ENCODE measurements at places on chromosomes 12 and 14.

- DNase-seq = peak; percentile 87
These were observed 171.2 kb downstream of the ZFP36L1 start for GRCh38 chr14:68621400-68622365.

DNA sequence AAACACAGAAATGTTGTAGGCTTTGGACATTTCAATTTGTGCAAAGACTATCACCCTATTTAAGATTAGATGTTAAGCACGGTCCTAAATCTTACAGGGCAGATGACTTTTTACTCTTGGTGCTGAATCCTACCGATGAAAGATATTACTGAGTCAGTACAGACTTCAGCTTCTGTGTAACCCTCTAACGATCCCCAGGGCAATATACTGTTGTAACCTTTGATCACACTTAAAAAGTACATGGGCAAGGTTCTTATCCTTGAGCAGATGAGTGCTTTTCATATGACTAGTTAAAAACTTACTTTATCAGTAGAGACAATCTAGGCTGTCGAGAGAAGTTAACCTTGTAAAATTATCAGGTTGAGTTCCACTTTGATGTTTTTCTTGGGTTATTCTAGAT, 22.5 kb downstream of the PDE3A start:
- no peak for DNase-seq

- DNase-seq = no peak
These were observed 83.7 kb downstream of the NOC4L start for GRCh38 chr12:132227782-132228475.

DNA sequence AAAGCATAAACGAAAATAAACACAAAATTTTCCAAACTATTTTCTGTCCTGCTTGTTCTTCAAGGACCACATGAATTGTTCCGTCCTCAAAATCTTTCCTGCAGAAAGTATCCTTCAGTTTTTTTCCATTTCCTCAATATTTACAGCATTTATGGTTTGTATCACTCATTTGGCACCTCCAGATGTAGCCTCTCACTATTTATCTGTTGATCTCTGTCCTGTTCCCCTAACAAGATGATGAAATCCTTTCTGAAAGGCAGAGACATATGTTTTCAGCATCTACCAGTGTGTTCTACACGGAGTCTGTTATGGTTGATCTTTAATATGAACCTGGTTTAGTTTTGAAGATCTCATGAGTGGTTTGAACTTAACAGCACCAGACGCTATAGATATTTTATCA, 490.2 kb downstream of the NELL2 start:
- DNase-seq = no peak

GRCh38 chr12:23482571-23482970, 466.9 kb downstream of the SOX5 start:
- no peak for DNase-seq

GRCh38 chr12:72453550-72453949, 181.4 kb downstream of the TRHDE start:
- no peak for DNase-seq

- no peak for DNase-seq
These were observed 179.8 kb upstream of the NRXN3 start for GRCh38 chr14:77990337-77990736.

GRCh38 chr12:131578828-131579470, 131.9 kb upstream of the SFSWAP start:
- DNase-seq = no peak

- DNase-seq = no peak
These were observed 9.1 kb downstream of the SINHCAF start for GRCh38 chr12:31316891-31317290.

- DNase-seq = no peak
These were observed 175.1 kb upstream of the SLC38A2 start for GRCh38 chr12:46547421-46548354.

GRCh38 chr12:52740584-52740983, 36.6 kb downstream of the KRT76 start:
- no peak for DNase-seq

GRCh38 chr12:76628745-76629144, 69.2 kb upstream of the OSBPL8 start:
- DNase-seq = no peak

DNA sequence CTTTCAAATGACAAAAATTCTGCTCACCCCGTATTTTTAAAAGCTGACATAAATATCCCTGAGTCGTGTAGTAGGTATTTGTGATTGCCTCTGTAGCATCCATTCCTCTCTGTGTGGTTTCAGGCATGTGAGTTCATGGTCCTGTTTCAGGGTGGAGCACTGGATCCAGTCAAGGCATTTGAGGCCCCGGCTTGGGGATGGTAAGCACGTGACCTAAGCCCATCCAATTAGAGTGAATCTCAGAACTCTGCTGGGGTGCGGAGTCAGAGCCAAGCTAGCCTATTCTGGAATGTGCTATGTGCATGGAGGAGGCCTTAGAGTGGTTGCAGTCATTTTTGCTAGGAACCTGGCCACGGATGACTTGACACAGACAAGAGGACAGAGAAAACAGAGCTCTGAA, 4.3 kb upstream of the CSRP2 start:
- no peak for DNase-seq

- DNase-seq = peak; percentile 83
These were observed 180.8 kb downstream of the ADCK1 start for GRCh38 chr14:77980475-77981321.

DNA sequence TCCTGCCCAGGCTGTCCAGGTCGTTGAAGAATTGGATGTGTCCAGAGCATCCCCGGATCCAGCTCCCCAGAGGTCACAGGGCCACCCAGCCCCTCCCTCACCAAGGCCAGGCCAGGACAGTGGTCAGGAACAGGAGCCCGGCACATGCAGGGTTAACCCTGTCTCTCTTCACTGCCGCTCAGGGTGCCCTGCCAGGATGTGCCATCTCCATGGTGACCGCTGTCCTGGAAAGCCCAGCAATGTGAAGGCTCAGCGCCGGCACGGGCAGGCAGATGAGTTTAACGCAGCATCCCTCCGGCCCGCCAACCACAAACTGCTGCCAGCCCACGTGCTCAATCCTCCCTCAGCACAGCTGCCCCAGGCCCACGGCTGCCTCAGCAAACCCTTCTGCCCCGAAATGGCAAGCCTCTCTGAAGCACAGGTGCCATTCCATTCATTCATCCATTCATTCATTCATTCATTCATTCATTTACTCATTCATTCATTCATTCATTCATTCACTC, 4.4 kb downstream of the TMEM179 start:
- DNase-seq = no peak

- DNase-seq = no peak
These were observed 195.3 kb upstream of the IGF1 start for GRCh38 chr12:102675672-102676071.

- no peak for DNase-seq
These were observed 52.8 kb downstream of the PPFIBP1 start for GRCh38 chr12:27576667-27577347.

DNA sequence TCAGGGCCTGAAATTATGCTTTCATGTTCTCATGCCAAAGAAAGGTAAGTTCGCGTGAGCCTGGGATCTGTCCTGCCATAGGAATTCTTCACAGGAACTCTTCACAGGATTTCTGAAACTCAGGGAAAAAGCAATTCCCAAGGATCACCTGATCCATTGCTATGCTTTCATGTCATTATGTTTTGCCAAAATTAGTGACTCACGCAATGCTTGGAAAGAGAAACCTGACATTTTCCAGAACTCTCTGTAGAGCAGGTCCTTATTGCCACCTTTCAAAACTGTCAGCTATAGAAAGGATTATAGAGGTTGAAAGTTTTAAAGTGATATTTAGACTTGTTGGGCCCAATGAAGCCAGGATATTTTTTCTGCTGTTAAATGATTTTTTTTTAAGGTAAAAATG, 6.3 kb upstream of the KCNJ8 start:
- DNase-seq = peak; percentile 45

DNA sequence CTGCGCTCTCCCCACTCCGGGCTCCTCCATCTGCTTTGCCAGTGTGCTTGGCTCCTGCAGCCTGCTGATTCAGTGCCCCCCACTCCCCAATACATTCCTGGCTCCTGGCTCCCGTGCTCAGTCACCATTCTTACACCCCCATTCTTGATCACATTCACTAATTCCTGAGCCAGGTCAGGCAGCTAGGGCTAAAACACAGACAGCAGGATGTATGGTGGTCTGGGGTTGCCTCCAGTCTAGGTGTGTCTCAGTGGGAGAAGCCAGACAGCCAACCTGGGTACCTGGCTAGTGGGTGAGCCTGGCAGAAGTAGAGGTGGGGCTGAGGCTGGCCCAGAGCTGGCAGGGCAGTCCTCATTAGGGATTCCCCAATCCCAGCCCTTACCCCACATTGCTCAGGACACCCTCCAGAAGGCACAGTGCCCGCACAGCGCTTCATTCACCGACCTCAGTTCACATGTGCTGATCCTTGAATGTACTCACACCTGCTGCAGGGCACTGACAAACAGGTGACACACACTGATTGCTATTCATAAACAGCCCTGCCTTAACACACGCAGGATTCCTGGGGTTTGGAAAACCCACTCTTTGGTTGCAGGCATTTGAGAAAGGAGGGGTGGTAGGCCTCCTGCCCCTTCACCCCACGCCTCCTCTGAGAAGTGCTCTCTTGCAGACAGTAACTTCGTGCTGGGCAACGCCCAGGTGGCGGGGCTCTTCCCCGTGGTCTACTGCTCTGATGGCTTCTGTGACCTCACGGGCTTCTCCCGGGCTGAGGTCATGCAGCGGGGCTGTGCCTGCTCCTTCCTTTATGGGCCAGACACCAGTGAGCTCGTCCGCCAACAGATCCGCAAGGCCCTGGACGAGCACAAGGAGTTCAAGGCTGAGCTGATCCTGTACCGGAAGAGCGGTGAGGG, 1.7 kb downstream of the KCNH3 start:
- no peak for DNase-seq

DNA sequence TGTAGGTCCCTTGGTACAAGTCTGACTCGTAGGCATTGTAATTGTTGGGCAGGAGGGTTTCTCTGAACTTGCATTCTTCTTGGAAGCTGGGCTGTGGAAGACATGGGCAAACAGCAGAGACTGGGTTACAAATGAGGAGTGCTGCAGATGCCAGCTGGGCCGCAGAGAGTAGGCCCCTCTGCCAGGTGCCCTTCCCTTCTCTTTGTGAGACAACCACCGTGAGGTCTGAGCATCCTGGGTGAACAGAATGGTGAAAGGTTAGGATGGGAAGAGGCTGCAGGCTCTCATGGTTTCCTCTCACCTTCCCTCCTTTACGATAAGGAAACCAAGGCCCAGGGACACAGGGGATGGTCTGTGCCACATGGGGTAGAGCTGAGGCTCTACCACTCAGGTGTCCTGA, 11.3 kb downstream of the FGF6 start:
- DNase-seq = no peak

DNA sequence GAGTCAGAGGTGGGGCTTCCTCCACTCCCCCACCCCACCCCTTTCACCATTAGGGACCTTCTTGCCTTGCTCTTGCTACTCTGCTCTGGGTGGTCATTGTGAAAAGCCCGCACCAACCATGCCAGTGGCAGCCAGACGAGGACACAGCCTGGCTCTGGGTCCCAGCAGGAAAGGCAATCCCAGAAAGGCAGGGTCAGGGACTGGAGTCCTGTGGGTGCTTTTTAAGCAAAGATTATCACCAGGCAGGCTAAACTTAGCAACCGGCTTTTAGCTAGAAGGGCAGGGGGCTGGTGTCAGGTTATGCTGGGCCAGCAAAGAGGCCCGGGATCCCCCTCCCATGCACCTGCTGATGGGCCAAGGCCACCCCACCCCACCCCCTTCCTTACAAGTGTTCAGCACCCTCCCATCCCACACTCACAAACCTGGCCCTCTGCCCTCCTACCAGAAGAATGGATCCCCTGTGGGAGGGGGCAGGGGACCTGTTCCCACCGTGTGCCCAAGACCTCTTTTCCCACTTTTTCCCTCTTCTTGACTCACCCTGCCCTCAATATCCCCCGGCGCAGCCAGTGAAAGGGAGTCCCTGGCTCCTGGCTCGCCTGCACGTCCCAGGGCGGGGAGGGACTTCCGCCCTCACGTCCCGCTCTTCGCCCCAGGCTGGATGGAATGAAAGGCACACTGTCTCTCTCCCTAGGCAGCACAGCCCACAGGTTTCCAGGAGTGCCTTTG, 1.2 kb upstream of the GAPDH start:
- DNase-seq = peak; percentile 65

- no peak for DNase-seq
These were observed 128.4 kb upstream of the NCOR2 start for GRCh38 chr12:124695861-124696260.

GRCh38 chr12:121239351-121240061, 29.6 kb downstream of the P2RX4 start:
- no peak for DNase-seq

DNA sequence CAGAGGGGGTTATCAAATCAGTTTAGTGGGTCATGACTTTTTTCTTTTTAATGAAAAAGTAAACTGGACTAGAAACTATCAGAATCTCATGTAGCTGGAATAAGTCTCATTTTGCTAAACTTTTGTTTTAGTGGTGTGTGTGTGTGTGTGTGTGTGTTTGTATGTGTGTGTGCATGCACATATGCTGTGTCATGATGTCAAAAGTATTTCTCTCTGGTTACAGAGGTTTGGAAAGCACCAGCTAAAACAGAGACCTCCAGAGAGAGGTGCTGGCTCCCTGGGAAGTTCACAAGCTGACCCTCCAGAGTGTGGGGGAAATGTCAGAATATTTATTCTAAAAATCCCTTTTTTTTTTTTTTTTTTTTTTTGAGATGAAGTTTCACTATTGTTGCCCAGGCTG, 114.7 kb downstream of the LGMN start:
- DNase-seq = no peak

GRCh38 chr12:132838410-132839080, 9.9 kb upstream of the GOLGA3 start:
- no peak for DNase-seq

DNA sequence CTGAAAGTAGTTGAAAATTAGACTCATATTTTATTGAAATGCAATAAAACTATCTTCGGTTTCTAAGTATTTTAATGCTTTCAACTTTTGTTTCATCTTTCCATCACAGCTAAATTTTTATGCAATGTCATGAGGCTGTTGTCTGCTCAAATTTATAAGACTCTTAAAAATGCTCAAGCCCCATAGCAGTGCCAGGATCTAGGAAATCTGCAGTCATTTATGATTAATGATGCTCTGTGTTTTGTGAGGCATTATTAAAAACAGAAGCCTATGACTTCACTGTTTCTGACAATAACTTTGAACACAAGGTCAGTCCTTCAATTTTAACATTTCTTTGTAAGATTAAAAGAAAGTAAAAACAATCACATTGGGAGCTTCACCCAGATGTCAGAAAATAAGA, 112.5 kb downstream of the ALX1 start:
- no peak for DNase-seq

DNA sequence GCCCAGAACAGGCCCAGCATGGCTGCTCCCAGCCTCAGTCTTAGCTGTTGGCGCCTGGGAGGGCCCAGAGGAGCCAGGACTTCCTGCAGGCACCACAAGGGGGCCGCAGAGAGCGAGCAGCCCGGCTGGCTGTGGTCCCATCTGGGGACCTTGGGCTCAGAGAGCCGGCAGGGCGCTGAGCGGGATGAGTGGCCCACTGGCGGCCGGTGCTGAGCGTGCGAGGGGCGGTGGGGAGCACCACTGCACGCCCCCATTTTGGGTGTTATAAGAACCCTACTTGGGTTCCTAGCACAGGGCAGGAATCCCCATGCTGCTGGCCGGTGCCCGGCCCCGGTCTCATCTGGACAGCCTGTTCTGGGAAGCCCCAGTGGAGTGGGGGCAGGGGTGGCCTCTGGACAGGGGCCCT, 25.9 kb upstream of the CRIP2 start:
- peak; percentile 87 for DNase-seq
